Hippocampal formation (tissue), 2 donors: ENCODE measurements at places on chromosomes 16 and 17.
A peak's percentile ranks its signal among the peaks of the same experiment; 100 is the strongest.

DNA sequence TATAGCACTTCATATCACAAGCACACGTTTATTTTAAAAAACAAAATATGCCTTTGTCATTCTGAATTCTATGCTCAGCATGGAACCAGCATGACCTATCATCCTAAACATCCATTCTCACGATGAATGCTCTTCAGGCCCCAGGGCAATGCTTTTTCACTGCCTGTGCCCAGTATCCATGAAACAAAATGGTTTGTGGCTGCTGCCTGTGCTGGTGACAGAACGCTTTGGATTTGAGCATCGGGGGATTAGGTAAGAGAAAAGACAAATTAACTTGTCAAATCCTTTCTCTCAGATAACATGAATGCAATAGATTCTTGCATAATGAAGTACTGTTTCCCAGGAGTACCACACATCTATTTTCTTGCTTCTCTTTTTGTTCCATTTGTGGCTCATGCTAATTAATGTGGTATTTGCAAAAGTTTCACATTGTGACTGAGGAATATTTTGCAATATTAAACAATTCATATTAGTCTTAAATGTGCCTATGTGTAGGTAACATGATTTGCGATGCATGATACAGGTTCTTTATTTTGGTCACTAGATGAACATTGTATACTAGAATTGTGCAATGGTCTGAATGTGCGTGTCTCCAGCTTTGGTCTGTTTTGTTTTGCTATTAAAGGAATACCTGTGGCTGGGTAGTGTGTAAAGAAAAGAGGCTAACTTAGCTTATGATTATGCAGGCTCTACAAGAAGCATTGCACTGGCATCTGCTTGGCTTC, 25.8 kb upstream of the SRSF1 start:
- no peak for DNase-seq

DNA sequence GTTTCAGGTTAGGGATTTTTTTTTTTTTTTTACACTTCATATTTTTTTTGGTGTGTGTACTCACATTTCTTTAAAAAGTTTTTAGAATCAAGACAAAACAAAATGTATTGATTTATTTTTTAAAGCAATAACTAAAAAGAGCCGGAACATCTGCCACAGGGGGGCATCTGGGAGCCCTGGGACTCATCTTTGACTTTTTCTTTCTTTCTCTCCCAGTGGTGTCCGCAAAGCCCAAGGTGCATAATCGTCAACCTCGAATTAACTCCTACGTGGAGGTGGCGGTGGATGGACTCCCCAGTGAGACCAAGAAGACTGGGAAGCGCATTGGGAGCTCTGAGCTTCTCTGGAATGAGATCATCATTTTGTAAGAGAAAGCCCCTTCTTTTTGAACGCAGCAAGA, 36.3 kb downstream of the WWP2 start:
- peak; percentile 46 for DNase-seq

GRCh38 chr16:9932919-9933653, 249.1 kb downstream of the GRIN2A start:
- no peak for DNase-seq

- DNase-seq = no peak
Measured at GRCh38 chr17:40629842-40630241, 17.8 kb downstream of the SMARCE1 start.

DNA sequence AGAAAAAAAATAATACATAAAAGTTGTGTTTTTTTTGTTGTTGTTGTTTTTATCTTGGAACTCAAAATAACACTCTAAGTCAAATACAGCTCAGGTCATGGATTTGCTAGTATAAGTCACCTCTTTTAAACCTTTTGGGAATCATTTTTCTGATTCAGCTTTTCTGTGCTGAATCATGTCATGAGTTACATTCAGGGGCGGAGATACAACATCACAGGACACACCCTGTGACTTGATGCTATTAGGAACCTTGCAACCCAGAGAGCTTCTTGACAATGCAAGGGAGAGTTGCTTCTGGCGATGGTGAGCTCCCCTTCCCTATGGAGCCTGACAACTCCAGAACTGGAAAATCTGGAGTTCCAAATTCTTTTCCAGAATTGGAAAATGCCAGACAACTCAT, 358.3 kb upstream of the C16orf82 start:
- DNase-seq = no peak

DNA sequence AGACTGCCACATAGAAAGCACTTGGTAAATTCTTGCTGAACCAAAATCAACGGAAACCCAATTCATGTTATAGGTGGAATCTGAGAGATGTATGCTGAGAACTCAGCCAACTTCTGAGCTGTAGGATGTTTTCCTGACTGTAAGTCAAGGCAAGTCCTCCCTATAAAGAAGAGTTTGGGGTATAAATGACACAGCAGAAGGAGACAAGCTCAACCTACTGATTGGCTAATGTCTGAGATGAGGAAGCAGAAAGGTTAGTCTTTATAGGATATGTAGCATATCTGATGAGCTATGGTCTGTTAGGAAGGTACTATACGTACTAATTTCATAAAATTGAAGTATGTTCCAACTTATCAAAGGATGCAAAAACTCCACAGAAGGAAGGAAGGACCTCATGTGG, 99.5 kb downstream of the XYLT1 start:
- DNase-seq = no peak

- DNase-seq = no peak
Measured at GRCh38 chr17:61406971-61407911, 7.6 kb downstream of the TBX2 start.

DNA sequence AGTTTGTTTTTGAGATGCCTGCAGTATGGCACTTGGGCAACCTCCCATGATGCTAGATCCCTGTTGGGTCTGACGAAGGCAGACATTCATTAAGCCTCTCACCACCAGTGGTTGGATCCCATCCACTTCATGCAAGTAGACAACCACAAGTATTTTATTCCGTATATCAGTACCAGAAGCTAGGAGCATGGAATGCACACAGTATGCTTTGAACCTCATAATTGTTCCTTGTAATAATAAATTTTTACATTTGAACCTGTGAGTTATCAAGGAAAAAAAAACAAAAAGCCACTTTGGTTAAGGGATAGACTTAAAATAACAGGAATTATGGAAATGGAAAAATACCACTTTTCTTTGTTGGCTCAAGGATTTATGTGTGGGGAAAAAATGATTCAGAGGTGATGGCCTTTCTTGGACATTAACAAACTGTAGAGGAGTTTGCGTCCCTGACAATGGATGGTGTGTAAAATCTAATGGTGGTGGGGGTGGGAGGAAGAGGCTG, 107.1 kb upstream of the KCNJ16 start:
- DNase-seq = no peak

- no peak for DNase-seq
Measured at GRCh38 chr16:79436885-79437284, 163.7 kb downstream of the MAF start.

DNA sequence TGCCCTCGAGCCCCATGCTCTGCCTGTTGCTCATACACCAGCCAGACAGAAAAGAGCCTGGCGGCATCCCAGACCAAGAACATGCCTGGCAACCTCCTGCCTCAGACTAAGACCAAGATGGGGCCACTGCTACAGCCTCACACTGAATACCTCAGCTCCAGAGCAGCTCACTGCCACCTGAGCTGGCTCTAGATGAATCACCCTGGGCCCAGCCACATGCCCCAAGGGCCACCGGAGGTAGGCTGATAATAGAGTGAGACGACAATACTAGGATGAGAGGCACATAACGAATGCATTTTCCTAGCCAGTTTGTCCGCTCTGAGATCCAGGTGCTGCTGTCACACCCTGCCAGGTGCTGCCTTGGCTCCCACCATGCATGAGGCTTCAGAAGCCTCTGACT, 13.0 kb downstream of the PIP4K2B start:
- DNase-seq = no peak

DNA sequence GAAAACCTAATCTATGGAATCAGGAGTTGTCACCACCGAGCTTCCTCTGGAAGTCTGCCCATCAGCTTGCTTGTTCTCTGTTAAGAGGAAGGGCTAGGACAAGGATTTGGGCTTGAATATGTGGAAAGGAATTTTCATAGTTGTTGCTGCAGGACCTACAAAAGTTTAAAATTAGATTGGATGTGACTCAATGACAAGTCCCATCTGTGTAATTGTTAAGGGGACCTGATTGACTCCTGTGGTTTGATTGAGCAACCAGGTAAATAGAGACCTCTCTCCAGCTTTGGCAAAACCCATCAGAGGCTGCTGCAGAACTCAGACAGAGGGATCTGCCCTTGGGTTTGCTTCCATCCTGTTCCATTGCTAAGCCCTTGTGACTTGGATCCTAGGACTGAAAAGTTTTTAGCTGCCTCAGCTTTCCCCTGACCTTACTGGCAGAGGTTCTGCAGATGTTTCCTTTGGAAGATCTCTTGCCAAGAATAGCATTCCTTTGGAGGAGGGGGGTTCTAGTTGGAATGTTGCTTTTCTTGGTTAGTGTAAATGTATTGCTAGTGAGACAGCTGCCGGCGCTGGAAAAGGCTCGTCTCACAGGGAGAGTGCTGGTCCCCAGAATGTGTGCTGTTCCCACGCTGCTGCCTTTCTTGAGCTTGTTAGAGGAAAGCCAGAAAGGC, 50.0 kb downstream of the SF3B3 start:
- no peak for DNase-seq

GRCh38 chr17:59842901-59843652, 49.7 kb downstream of the TUBD1 start:
- DNase-seq = no peak

- no peak for DNase-seq
Measured at GRCh38 chr17:4623249-4623648, 18.2 kb downstream of the ALOX15 start.

GRCh38 chr17:2040942-2041560, 771 bp upstream of the OVCA2 start:
- no peak for DNase-seq

- DNase-seq = no peak
Measured at GRCh38 chr17:5000237-5000639, 2.5 kb downstream of the KIF1C start.

DNA sequence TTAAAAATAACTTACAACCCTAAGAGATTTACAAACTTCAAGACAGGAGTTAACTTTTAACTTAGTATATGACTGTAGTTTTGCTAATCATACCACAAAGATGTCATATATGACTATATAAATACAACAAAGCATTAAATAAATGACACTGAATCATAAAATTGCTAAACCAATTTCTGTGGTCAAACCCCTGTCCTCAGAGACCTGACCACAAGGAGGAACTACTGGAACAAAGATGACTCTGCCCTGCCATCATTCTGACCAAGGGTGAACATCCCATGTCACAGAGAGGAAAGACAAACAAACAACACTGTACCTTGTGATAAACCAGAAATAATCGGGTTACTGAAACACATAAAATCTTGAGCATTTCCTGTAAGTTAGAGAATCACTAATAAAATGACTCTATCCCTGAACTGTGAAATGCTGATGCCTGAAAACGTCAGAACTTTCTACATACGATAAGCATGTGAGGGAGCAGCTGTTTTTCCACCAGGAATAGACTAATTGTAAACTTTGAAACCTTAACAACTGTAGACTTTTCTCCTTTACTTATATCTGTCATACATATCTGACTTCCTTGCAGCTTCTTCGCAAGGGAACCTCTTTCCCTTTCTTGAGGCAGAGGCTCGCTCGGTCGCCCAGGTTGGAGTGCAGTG, 47.9 kb downstream of the WDR59 start:
- DNase-seq = no peak

- DNase-seq = no peak
Measured at GRCh38 chr17:35103271-35103670, 16.4 kb downstream of the RAD51D start.

GRCh38 chr16:56861092-56861610, 3.9 kb upstream of the SLC12A3 start:
- DNase-seq = no peak

GRCh38 chr17:57530508-57530907, 214.6 kb downstream of the CCDC182 start:
- no peak for DNase-seq

GRCh38 chr17:68314916-68315535, 23.7 kb downstream of the ARSG start:
- DNase-seq = no peak

DNA sequence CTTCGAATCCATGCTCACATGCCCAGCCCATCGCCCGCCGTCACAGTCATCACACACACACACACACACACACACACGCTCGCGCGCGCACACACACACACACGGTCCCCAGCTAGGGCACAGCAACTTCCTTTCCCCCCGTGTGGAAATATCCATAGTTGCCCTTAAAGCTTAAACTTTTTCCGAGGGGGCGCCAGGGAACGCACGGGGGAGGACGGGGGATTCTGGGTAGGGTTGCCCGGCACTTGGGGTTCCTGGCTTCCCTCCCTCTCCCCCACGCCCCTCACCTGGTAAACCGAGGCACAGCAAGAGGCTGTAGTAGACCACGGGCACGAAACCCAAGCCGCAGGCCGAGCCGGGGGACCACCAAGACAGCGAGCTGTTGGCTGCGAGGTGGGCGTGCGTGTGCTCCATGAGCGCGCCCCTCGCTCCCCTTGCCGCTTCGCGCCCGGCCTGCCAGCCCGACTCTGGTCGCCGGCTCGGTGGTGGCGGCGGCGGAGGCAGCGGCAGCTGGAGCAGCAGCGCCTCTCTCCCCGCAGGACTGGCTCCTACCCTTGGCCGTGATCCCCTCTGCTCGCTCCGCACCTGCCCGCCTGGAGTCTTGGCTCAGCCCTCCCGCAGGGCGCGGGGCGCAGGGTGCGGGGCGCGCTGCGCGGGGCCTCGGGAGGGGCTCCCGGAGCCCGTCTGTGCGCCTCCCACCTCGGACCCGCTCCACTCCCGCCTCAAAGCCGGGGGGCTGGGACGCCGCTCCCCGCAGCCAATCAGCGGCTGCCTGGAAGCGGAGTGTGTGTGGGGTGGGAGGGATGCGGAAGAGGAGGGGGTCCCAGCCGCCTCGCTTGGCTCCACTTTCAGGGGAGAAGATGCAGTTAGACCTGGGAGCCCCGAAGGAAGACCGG, at the start of gene GPR139:
GPR139 (minus strand) TSS at position 688 of the 896 bp plus-strand sequence; CDS start at position 414, 274 bp downstream.
- DNase-seq = no peak

DNA sequence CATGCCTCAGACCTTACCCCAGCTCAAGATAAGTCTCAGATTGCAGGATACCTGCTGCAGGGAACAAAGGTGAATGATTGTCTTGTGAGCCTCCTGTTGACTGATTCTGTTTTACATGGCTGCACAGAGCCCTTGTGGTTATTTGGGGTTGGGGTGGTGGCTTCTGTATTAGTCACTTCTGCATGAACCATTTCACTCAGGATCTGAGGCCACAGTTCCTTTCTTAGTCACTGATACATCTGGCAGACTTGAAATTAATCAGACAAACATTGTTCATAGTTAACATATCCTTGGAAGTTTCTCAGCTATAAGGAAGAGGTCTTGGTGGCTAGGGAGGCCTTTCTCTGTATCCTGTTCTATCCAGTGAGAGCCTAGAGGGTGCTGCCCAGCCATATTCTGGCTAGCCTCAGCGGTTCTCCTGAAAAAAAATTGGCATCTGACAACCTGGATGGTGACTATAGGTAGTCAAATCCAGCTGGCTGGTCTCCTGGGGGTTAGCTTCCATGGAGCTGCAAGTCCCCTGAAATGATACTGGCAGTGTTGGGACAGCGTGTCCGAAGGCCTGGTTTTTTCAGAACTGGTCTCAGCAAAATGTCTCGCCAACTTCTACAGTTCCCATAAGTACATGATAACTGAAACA, 8.4 kb upstream of the PLK1 start:
- DNase-seq = no peak

DNA sequence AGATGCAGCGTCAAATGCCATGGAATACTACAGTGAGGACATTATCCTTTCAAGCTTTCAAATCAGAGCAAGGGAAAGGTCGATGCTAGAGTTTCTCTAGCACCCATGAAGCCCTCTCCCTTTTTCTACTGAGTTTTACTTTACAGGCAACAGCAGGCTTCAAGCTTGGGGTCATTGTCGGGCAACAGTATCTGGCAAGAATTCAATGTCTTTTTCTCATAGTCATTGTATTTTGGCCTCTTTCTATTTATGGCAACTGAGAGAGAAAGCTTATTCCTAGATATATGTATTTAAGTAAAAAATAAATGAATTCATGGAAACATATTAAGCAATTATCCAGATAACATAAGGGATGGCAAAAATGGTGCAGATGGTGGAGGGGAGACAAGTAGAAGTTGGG, 364 bp upstream of the CETP start:
- no peak for DNase-seq
